Activated CD4-positive, alpha-beta T cell treated with anti-CD3 and anti-CD28 coated beads for 36 hours (primary cell): ENCODE measurements at places on chromosomes 1 and 21.

GRCh38 chr1:81225789-81226602 lies 574.7 kb upstream of the ADGRL2 start:
- no peaks in the 10 kb centered on the region for H3K27me3 ChIP-seq
- H3K36me3 ChIP-seq: no peaks in the 10 kb centered on the region
- H3K4me1 ChIP-seq: no peaks in the 10 kb centered on the region

GRCh38 chr1:170714163-170714562 lies 50.2 kb downstream of the PRRX1 start:
- no peak for DNase-seq
- no peaks in the 10 kb centered on the region for H3K4me1 ChIP-seq
- no peak overlapping the region for H3K27ac ChIP-seq
- peaks cover 12% of the 10 kb centered on the region for H3K27me3 ChIP-seq

DNA sequence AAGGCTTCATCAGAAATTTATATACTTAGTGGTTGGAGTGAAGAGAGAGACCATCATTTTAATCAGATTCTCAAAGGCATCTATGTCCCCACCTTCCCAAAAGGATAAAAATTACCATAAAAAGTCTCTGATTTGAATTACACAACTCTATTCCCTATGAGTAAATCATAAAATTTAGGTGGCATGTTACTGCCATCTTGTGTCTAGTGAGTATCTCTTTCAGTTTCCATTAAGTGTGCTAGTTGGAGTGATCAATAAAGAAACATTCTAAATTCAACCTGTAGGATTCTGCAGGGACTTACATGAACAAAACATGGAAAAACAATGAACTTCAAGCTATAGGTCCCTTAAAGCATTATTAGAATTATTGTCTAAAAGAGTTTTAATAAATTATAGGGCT lies 655.4 kb downstream of the LTN1 start:
- H3K4me1 ChIP-seq: no peaks in the 10 kb centered on the region
- H3K27me3 ChIP-seq: no peaks in the 10 kb centered on the region
- H3K4me3 ChIP-seq: no peak overlapping the region
- no peak overlapping the region for H3K27ac ChIP-seq

- DNase-seq: no peak
- no peak overlapping the region for H3K27ac ChIP-seq
- H3K4me3 ChIP-seq: no peak overlapping the region
Measured at GRCh38 chr1:222976453-222976852, 161.6 kb downstream of the DISP1 start.

DNA sequence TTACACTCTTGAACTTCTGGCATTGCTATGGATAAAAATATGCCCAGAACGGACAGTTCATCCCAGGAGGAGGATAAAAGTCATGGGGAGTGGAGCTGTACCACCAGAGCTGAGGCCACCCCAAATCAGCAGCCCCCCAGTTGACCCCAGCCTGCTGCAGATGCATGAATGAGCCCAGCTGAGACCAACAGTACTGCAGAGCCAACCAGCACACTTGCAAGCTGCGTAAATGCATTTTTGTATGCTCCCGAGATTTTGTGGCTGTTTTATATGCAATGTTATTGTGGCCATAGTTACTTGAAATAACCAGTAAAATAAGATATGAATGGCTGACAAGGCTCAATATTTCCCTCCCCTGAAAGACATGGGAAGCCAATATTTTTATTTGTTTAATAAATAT lies 264.6 kb downstream of the DUSP10 start:
- H3K27ac ChIP-seq: no peak overlapping the region
- no peak overlapping the region for H3K4me3 ChIP-seq
- no peaks in the 10 kb centered on the region for H3K36me3 ChIP-seq
- H3K27me3 ChIP-seq: peaks cover 12% of the 10 kb centered on the region

- DNase-seq: no peak
- no peak overlapping the region for H3K4me3 ChIP-seq
- no peaks in the 10 kb centered on the region for H3K36me3 ChIP-seq
- H3K27ac ChIP-seq: no peak overlapping the region
- H3K27me3 ChIP-seq: peaks cover 45% of the 10 kb centered on the region
Measured at GRCh38 chr1:13581446-13581845, 2.2 kb upstream of the PDPN start.

DNA sequence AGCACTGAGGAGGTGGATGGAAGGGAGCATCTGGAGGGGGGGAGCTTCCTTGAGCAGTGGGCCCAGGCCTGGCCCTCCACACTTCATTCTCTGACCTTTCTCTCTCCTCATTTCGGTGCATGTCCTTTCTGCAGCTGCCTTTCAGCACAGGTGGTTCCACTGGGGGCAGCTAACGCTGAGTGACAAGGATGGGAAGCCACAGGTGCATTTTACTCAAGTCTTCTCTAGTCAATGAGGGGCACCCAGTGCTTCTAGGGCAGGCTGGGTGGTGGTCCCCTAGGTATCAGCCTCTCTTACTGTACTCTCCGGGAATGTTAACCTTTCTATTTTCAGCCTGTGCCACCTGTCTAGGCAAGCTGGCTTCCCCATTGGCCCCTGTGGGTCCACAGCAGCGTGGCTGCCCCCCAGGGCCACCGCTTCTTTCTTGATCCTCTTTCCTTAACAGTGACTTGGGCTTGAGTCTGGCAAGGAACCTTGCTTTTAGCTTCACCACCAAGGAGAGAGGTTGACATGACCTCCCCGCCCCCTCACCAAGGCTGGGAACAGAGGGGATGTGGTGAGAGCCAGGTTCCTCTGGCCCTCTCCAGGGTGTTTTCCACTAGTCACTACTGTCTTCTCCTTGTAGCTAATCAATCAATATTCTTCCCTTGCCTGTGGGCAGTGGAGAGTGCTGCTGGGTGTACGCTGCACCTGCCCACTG lies 43.2 kb downstream of the YARS1 start:
- H3K4me1 ChIP-seq: peaks cover 16% of the 10 kb centered on the region
- peaks cover 28% of the 10 kb centered on the region for H3K36me3 ChIP-seq
- no peak overlapping the region for H3K4me3 ChIP-seq
- no peaks in the 10 kb centered on the region for H3K27me3 ChIP-seq
- peak overlapping the region; percentile 11 for H3K27ac ChIP-seq

DNA sequence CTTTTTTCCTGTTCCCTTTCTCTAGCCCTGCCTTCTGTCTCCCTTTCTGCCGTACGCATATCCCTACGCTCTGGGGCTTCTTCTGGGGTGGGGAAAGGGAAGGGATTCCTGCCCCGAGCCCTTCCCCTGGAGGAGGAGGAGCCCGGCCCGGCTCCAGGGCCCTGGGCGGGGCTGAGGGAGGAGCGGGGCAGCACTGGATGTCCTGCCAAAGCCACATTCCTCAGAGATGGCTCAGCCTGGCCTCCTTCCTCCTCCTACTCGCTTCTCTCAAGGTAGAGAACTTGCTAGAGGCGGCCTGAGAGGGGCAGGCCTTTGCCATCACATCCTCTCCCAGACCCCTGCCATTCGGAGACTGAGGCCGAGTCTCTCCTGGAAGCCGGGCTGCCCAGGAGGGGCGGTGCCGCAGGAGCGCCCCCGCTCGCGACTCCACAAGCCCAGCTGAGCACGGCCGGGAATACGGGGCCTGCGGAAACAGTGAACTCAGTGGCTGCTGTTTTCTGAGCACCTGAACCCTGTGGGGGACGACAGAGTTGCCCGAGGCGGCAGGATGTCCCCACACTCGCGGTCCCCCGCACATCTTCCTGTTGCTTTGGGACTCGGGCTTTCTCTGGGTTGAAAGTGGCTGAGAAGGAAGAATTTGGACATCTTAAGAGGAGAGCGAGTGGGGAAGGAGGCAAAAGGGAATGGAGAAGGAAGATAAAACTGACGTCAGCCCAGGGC lies 12.2 kb downstream of the ADAMTSL4 start:
- peaks cover 3% of the 10 kb centered on the region for H3K36me3 ChIP-seq
- peak overlapping the region; percentile 81 for H3K4me3 ChIP-seq
- DNase-seq: peak; percentile 83
- H3K27ac ChIP-seq: peak overlapping the region; percentile 99

- no peak for DNase-seq
- H3K27ac ChIP-seq: no peak overlapping the region
- no peaks in the 10 kb centered on the region for H3K36me3 ChIP-seq
Measured at GRCh38 chr1:14964711-14965055, 188.9 kb upstream of the TMEM51 start.

GRCh38 chr21:38668541-38668940 lies 137.2 kb upstream of the ETS2 start:
- DNase-seq: no peak
- peaks cover 17% of the 10 kb centered on the region for H3K27me3 ChIP-seq
- no peaks in the 10 kb centered on the region for H3K4me1 ChIP-seq
- no peak overlapping the region for H3K4me3 ChIP-seq
- no peaks in the 10 kb centered on the region for H3K36me3 ChIP-seq
- H3K27ac ChIP-seq: no peak overlapping the region

DNA sequence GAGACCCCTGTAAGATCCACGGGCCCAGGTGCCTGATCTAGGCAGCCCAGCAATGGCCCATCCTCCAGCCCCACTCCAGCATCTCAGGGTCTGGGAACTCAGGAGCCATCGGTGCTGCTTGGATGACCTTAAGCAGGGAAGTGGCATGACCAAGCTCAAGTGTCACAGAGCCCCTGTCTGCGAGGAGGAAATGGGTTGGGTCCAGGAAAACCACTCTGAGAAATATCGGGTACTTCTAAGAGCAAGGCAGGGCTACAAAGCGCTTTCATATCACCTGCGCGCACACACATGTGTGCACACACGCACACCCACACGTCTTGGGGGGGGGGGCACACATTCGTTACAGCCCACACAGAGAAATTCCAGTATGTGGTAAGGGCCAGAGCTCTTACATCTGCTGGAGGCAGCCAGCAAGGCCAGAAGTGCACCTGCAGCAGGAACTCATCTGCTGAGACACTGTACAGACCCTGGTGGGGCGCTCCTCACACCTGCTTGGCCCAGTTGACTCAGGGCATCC lies 32.6 kb upstream of the SPOCD1 start:
- H3K4me3 ChIP-seq: no peak overlapping the region
- H3K27ac ChIP-seq: no peak overlapping the region
- no peaks in the 10 kb centered on the region for H3K27me3 ChIP-seq
- peaks cover 54% of the 10 kb centered on the region for H3K4me1 ChIP-seq
- no peaks in the 10 kb centered on the region for H3K36me3 ChIP-seq

DNA sequence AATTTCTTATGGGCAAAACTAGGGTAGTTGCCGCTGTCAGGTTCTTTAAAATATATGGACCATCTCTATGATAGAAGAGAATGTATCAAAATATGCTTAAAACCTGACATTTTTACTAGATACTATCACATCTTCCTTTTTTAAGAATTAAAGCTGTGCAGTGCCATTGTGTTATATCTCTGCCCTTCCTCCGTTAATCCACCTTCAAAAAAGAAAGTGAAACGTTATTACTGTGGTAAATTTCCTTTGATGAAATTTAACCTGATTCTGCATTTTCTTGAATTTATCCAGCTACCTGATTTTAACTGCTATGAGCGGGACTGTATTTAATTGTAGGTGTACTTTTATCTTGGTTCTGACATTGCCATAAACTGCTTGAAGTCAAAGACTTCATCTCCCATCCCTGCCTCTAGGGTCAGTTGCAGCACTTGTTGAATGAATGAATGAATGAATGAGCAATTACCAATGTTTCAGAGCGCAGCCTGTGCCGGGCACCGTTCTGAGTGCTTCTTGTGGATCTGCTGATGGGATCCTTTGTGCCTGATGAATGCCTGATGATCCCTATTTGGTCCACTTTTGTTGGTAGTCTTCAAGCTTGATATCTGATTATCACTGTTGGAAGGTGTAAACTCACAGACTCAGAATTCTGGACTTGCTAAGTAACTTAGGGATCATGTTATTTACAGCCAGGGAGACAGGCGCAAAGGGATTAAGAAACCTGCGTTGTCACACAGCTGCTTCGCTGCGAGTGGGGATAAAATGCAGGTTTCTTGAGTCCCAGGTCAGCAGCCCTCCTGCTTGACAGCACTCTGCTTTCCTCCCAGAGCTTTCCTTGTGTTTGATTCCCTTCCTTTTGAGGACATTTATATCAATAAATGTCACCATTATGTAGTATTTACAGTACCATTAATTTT lies 30.1 kb downstream of the SMYD2 start:
- H3K27me3 ChIP-seq: no peaks in the 10 kb centered on the region
- DNase-seq: no peak
- H3K4me3 ChIP-seq: peak overlapping the region; percentile 22
- H3K4me1 ChIP-seq: peaks cover 28% of the 10 kb centered on the region
- H3K36me3 ChIP-seq: peaks cover 7% of the 10 kb centered on the region

- peak overlapping the region; percentile 73 for H3K27ac ChIP-seq
- no peaks in the 10 kb centered on the region for H3K36me3 ChIP-seq
- H3K4me3 ChIP-seq: no peak overlapping the region
Measured at GRCh38 chr21:41973861-41974751, 20.3 kb upstream of the C2CD2 start.

GRCh38 chr1:61175976-61176375 lies 93.6 kb downstream of the NFIA start:
- no peak for DNase-seq
- H3K27ac ChIP-seq: no peak overlapping the region
- no peak overlapping the region for H3K4me3 ChIP-seq
- H3K36me3 ChIP-seq: no peaks in the 10 kb centered on the region

DNA sequence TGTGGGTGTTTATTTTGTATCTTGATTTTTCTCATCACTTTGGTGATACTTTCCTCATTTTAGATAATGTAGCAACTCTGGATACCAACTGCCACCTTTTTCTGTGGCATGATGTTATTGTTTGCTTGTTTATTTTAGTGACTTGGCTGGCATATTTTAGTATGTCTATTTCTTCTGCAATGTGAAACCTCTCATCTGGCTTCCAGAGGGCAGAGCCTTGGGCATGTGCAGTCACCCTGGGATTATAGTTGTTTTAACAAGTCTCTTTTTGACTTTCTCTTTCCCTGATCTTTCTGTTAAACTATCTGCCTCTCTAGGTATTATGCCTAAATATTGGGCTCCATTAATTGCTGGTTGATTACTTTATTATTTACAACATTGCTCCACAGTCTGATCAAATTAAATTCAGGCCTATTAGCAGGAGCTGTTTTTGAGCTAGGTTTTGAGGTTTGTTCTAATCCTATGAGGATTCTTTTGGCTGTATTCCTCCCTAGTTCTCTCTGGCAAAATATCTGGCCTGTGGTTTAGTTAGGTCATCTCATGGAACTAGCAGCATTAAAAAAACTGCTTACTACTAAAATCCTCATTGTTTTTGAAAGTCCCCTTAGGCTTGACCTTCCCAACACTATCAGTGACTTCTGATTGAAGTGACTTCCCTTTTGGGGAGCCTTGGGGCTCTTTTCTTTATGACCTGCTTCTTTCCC lies 86.4 kb upstream of the FAM78B start:
- no peaks in the 10 kb centered on the region for H3K4me1 ChIP-seq
- no peak overlapping the region for H3K4me3 ChIP-seq
- H3K27ac ChIP-seq: no peak overlapping the region
- no peaks in the 10 kb centered on the region for H3K36me3 ChIP-seq

DNA sequence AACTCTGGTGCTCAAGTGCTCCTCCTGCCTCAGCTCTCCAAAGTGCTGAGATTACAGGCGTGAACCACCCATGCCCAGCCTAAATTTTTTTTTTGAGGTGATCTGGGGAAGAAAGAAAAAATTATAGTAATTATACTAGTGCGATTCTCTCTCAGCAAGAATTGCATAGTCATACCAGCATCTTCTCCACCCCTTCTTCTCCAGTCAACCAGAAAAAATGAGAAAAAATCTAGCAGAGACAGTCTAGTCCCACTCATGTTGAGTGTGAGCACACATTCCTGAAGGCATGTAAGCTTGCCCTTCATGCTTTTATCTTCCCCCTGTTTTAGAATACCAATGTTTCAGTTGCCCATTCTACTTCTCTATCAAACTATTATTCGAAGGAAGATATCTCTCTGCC lies 207.6 kb downstream of the S1PR1 start:
- no peaks in the 10 kb centered on the region for H3K36me3 ChIP-seq
- peaks cover 11% of the 10 kb centered on the region for H3K27me3 ChIP-seq
- no peak overlapping the region for H3K27ac ChIP-seq
- H3K4me3 ChIP-seq: no peak overlapping the region

- H3K4me3 ChIP-seq: no peak overlapping the region
- H3K36me3 ChIP-seq: peaks cover 3% of the 10 kb centered on the region
- no peak overlapping the region for H3K27ac ChIP-seq
- no peaks in the 10 kb centered on the region for H3K4me1 ChIP-seq
- DNase-seq: no peak
Measured at GRCh38 chr1:23500466-23500865, 16.5 kb upstream of the ASAP3 start.
